ENCODE measurements at places on chromosomes 12 and 14. TPM values are rescaled to one million over a fixed set of nuclear protein-coding genes. Genes with fewer than 3 reads are reported as not detected.

The SOCS4 gene
- total RNA-seq = 9.6 TPM

The PDZRN4 gene
- not detected for total RNA-seq

The CMA1 gene
- not detected for total RNA-seq

The IQSEC3 gene
- not detected for total RNA-seq

The TAS2R42 gene
- total RNA-seq = not detected

The SERPINA3 gene
- 3.5 TPM for total RNA-seq

The TSHR gene
- total RNA-seq = not detected

The CLECL1 gene
- not detected for total RNA-seq

The PTCSC3 gene
- total RNA-seq = not detected

The ANKRD33 gene
- total RNA-seq = not detected

The MRPL51 gene
- 116 TPM for total RNA-seq

The KLHL33 gene
- total RNA-seq = not detected

The ABCC9 gene
- total RNA-seq = 0.35 TPM

The COCH gene
- 1.0 TPM for total RNA-seq
